Naive thymus-derived CD8-positive, alpha-beta T cell (primary cell): ENCODE measurements at places on chromosomes 7 and 10.

GRCh38 chr10:90879062-90879461 lies 7.3 kb downstream of the RPP30 start:
- DNase-seq: no peak
- H3K4me3 ChIP-seq: no peak overlapping the region
- H3K27me3 ChIP-seq: no peaks in the 10 kb centered on the region
- H3K36me3 ChIP-seq: peaks cover 14% of the 10 kb centered on the region

DNA sequence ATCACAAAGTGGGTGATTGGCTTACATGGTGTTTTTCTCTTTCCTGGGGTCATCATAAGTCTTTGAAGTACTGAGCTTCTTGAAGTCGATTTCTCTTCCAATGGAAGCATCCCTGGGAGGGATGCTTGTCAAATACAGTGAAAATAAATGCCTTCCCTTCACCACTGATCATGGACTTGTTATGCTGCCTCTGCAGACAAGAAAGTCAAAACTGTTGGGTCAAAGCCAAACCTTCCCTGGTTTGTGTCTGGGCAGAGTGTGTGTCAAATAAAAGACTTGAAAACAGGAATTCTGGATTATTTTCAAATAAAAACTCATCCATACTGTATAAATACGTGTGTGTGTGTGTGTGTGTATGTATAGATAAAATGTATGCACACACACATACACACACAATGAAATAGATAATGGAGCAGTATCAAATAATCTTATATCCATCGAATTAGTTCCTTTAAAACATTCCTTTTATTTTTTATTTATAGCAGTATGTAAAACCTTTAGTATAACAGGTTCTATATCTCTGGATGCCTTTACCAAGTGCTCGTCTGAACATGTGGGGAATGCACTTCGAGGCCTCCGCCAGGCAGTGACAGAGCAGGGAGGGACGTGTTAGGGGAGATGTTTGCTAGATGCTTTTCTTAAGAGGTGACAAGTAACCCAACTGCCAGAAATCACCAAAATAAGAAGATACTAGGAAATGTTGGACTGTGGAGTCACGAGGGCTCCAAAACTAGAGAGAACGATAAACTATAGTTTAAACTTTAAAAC lies 27.2 kb upstream of the WNT16 start:
- H3K36me3 ChIP-seq: no peaks in the 10 kb centered on the region
- no peak for DNase-seq
- no peak overlapping the region for H3K27ac ChIP-seq
- peaks cover 9% of the 10 kb centered on the region for H3K27me3 ChIP-seq

GRCh38 chr7:130047831-130048230 lies 3.3 kb downstream of the ZC3HC1 start:
- H3K36me3 ChIP-seq: peaks cover 46% of the 10 kb centered on the region
- H3K27ac ChIP-seq: no peak overlapping the region
- no peak for DNase-seq
- H3K4me1 ChIP-seq: peaks cover 14% of the 10 kb centered on the region
- H3K4me3 ChIP-seq: no peak overlapping the region

- H3K36me3 ChIP-seq: no peaks in the 10 kb centered on the region
- peak overlapping the region; percentile 61 for H3K4me3 ChIP-seq
- no peak overlapping the region for H3K27ac ChIP-seq
- H3K4me1 ChIP-seq: peaks cover 15% of the 10 kb centered on the region
Observed at GRCh38 chr10:77925410-77925794, 1.2 kb downstream of the DLG5 start.

- H3K36me3 ChIP-seq: peaks cover 9% of the 10 kb centered on the region
- no peaks in the 10 kb centered on the region for H3K27me3 ChIP-seq
- H3K27ac ChIP-seq: peak overlapping the region; percentile 99
- DNase-seq: no peak
- peak overlapping the region; percentile 87 for H3K4me3 ChIP-seq
Observed at GRCh38 chr7:99551334-99551733, 580 bp downstream of the FAM200A start.

DNA sequence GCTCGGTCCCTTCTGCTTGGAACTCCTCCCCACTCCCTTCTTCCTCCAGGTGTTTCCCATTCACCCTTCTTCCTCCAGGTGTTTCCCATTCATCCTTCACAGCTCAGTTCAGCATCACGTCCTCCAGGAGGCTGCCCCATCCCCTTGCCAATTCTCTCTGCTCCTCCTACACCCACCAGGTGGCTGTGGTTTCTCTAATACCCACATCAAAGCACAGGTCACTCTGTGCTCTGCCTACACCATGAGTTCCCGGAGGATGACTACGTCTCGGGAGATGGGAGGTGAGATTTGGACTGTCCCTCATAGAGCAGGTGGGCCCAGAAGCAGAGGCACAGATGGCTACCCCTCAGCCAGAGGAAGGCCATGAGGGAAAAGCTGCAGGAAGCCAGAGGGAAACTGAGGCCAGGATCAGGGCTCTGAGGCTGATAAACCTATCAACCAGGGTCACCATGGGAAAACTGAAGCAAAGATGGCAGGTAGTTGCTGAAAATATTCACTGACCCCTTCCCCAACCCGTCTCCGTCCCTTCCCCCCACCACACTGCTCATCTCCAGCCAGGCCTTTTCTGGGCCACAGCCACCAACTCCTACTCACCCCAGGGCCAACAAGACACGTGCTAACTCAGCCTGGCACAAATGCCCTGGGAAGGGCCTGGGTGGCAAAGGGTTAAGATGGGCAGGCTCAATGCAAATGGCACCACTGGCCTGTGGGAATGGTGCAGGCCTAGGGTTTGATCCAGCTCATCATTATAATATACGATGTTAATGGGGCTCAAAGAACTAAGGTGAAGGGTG lies 56.6 kb upstream of the CPXM2 start:
- no peaks in the 10 kb centered on the region for H3K4me1 ChIP-seq
- DNase-seq: no peak
- no peak overlapping the region for H3K27ac ChIP-seq
- H3K36me3 ChIP-seq: no peaks in the 10 kb centered on the region

DNA sequence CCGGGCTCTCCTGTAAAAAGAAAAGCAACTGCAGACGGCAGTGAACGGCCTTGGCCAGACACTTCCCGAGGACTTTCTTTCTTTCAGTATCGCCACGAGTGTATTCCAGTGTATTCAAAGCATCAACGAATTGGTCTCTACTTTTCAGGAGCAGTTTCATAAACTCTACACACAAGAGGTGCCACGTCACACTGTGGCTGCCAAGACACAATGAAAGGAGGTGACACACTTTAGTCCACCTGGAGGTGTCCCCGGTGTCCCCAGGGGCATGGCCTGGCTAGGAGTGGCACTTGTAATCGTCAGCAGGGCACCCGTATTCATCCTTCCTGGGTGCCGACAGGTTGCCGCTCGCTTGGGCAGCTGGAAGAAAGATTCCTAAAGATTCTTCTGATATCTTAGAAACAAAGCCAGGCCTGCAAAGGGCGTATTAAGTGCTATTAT lies 5.0 kb downstream of the TNS3 start:
- H3K36me3 ChIP-seq: no peaks in the 10 kb centered on the region
- H3K4me3 ChIP-seq: no peak overlapping the region
- H3K4me1 ChIP-seq: peaks cover 14% of the 10 kb centered on the region
- no peak overlapping the region for H3K27ac ChIP-seq
- no peak for DNase-seq

DNA sequence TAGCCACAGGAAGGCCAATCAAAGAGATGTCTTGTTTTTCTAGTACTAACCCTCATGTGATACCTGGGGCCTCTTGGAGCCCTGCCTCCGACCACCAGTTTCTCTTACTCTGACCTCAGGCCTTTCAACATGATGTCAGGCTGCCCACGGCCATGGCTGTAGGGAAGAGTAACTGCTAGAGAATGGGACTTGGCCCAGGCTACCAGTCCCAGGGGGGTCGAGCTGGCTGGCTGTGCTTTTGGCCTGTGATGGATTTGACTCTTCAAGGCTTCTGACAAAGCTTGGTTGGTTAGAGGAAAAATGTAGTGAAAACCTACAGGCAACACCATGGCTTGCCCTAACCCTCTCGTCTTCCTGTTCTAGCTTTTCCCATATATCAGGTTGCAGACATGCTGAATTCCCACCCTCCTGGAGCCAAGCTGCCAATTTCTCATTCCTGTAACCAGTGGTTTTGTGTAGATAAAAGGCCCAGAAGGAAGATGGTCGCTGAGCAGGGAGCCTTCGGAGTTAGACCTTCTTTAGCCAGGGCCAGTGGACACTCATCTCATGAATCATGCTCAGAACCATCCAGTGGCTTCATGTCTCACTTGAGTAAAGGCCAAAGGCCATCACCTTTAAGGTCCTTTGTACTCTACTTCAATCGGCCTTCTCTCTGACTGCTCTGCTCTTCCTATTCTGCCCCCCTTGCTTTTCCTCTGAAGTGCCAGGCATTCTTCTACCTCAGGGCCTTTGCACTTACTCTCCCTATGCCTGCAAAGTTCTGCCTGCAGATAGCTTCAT lies 19.7 kb downstream of the SUFU start:
- H3K36me3 ChIP-seq: peaks cover 57% of the 10 kb centered on the region
- peaks cover 32% of the 10 kb centered on the region for H3K4me1 ChIP-seq
- H3K27me3 ChIP-seq: no peaks in the 10 kb centered on the region
- no peak for DNase-seq
- H3K4me3 ChIP-seq: no peak overlapping the region

GRCh38 chr7:113727486-113727885 lies 191.3 kb downstream of the PPP1R3A start:
- no peak overlapping the region for H3K27ac ChIP-seq
- no peaks in the 10 kb centered on the region for H3K4me1 ChIP-seq
- no peak for DNase-seq
- no peak overlapping the region for H3K4me3 ChIP-seq
- no peaks in the 10 kb centered on the region for H3K27me3 ChIP-seq

DNA sequence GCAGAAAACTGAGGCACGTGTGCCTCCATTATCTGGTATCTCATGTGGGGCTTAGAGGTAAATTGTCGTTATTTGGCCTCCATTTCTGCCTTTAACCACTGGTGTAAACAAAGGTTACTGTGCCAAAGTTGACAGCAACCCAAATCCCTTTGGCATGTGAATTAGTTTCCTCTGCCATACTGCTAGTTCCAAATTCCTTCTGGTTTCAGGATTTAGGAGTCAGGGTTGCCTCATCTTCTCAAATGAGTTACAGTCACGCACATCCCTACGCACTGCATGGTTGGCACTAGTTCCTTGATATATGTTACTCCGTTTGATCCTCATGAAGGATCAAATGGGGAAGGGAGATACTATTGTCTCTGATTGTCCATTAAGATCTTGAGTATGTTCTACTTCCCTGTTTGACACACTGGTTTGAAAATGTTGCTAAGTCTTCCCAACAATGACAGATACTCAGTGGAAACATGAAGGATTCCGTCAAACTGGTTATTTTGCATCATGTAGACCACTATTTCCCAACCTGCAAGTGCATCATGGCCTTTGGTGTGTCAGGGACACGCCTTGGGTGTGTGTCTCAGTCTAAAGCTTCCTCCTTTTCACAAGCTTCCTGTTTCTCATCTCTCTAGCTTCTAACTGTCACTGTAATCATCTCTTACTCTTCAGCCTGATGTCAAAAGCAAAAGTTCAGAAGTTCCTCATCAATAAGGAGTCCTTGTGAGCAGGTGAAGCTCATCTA lies at the start of gene LIPN:
Gene LIPN, plus strand, starts transcription at position 655 of the 736 bp plus-strand sequence. CDS start 1,386 bp downstream, outside the sequence.
- DNase-seq: no peak
- H3K4me3 ChIP-seq: no peak within 1 kb of the TSS
- H3K27me3 ChIP-seq: no peaks in the 10 kb centered on the region
- peaks cover 5% of the 10 kb centered on the region for H3K4me1 ChIP-seq
- H3K36me3 ChIP-seq: no peaks in the 10 kb centered on the region

DNA sequence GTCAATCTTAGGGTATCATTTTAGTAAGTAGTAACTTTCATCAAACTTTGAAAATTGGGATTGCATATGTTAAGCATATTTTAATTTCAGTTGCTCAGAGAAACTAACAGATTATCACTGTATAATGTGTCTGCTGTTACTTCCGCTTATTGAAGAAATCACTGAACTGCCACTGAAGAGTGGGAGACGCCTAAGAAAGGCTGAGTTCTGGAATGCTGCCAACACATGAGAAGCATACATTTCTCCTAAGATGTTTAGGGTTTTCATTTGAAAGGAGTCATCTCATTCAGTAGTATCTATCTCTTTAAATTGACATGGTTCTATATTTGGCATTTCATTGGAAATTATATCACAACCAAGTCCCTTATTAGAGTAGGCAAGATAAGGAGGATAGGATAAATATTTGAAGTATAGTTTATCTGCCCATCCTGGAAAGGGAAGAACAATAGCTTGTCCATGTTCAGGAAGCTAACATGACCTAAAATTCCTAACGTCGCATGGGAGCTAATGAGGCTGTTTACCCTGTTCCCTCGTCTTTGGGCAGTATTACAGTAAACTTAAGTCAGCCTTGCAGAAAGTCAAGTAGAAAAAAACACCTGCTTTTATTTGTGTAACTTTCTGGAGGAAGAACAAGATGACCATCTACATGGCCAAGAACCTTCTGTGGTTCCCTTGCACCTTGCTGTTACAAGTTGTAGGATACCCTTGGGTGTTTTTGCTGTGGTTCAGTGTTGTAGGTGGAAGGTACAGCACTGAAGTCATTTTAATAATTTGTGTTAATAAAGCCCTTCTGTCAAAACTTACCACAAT lies 67.3 kb downstream of the NHLRC2 start:
- no peak overlapping the region for H3K4me3 ChIP-seq
- H3K27ac ChIP-seq: no peak overlapping the region
- H3K27me3 ChIP-seq: peaks cover 6% of the 10 kb centered on the region
- no peaks in the 10 kb centered on the region for H3K4me1 ChIP-seq

DNA sequence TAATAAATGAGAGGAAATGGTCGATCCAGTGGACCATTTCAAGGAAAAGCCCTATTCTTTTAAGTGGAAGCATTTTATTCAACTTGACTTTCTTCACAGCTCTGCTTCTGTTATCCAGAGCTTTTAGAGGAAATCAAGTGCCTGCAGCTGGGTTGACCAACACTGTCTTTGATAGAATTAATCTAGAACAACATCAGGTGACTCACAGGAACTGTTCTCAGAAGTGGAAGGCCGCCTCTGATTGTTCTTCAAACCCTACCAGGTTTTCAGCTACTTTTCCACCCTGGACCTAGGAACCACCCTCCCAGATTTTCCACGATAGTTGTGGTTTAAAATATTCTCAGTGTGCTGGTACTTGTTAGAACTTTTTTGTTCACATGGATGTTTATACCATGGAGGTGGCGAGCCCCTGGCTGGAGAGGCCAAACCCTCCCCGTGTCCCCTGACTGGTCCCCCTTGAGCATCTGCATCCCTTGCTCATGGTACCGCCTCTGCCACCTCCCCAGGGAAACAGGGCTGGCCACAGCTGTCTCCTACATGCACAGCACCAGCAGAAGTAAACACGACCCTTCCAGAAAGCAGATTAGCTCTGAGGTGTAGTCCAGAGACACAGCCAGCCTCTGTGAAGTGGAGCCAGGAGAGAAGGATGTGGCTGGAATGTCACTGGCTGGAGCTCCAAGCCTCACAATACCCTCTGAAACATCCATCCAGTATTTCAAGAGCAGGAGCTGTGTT lies 293.3 kb downstream of the USP6NL start:
- H3K27me3 ChIP-seq: no peaks in the 10 kb centered on the region
- peaks cover 66% of the 10 kb centered on the region for H3K4me1 ChIP-seq
- peak overlapping the region; percentile 78 for H3K27ac ChIP-seq
- no peaks in the 10 kb centered on the region for H3K36me3 ChIP-seq

DNA sequence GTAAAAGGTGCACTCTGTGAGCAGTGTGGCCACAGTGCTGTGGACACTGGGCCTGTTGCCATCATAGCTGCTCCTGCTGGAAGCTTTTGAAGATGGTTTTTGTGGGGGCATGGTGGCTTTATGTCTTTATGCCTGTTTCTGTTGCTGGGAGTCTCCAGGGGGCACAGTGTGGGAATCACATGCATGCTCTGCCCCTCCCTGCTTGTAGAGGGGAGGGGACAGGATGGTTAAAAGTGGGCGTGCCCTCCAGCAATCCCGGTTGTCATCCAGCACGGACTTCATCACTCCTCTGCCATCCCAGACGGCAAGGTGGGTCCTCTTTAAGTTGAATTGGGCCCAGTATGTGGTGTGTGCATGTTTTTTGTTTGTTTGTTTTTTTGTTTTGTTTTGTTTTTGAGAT lies 20.2 kb downstream of the OGDH start:
- peaks cover 49% of the 10 kb centered on the region for H3K4me1 ChIP-seq
- no peaks in the 10 kb centered on the region for H3K27me3 ChIP-seq
- no peaks in the 10 kb centered on the region for H3K36me3 ChIP-seq
- H3K27ac ChIP-seq: no peak overlapping the region
